ENCODE measurements at places on chromosomes 12 and 14.

GRCh38 chr12:48197549-48197970, 5.5 kb downstream of the OR10AD1 start:
- DNase-seq: no peak

GRCh38 chr12:40010899-40011774, 94.7 kb downstream of the SLC2A13 start:
- DNase-seq: peak; percentile 87

- DNase-seq: no peak
Measured at GRCh38 chr14:56145965-56146364, 27.8 kb downstream of the PELI2 start.

DNA sequence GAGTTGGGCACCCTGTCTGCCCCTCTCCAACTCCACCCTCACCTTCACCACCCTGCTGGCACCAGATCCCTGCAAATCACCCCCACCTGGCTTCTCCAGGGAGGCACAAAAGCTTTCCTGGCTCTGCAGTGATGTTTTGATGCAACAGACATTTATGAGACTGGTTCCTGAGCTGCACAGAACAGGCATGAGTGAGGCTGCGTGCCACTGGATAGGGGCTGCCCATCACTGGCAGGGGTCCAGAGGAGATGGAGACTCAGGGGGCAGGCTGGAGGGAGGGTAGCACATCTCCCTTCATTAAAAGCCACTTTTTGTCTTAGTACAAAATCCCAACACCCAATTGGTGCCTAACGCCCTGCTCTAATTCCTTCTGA, 17.3 kb upstream of the ZDHHC22 start:
- DNase-seq: no peak

DNA sequence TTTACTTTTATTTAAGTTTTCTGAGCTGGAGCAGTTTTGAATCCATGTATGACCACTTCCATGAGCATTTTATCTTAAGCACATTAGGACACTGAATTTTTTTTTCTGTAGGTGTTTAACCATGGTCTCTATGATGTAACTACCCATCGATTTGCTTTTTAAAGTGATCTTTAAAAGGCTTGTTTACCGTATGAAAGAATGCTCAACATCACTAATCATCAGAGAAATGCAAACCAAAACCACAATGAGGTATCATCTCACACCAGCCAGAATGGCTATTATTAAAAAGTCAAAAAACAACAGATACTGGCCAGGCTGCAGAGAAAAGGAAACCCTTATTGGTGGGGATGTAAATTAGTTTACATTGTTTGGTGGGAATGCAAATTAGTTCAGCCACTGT, 23.0 kb downstream of the GLRX5 start:
- peak; percentile 1 for DNase-seq

GRCh38 chr14:54778618-54779345, 123.8 kb downstream of the GCH1 start:
- DNase-seq: no peak

DNA sequence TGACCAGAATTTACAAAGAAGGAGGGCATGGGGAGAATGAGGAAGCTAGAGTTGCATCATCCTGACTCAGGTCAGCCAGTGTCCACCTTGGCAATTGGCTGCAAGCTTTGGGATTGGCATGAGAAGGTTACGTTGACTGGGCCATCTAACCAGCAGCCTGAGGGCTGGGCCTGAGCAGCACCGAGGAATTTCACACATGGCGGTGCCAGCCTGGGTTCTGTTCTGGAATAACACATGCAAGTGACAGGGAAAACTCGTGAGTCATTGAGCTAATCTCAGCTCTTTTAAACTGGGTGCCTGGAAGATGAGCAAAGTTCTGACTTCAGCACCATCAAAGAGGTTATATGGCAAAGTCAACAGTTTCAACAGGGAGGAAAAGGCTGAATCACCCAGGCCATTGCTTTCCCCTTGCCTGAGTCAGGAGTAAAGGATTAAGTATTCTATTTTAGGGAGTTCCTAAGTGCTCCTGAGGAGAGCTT, 543.2 kb upstream of the TBX3 start:
- DNase-seq: peak; percentile 78

DNA sequence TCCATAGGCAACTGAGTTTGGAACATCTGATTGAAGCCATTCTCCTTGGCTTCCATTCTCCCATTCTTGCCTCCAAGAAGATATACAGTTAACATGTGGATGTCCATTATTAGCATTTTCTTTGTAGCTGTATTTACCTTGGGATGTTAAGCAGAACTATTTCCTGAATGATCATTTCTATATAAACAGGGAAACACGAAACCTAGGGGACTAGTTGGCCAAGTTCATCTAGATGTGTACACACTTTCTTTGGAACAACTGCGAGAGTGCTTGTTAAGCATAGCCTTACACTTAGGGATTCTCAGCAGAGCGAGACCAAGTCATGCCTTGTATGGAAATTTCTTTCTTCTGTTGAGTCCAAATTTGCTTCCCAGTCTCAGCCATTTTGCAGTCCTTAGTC, 42.1 kb downstream of the DRAM1 start:
- no peak for DNase-seq

GRCh38 chr12:12115514-12115913, 44.8 kb downstream of the BCL2L14 start:
- DNase-seq: no peak

DNA sequence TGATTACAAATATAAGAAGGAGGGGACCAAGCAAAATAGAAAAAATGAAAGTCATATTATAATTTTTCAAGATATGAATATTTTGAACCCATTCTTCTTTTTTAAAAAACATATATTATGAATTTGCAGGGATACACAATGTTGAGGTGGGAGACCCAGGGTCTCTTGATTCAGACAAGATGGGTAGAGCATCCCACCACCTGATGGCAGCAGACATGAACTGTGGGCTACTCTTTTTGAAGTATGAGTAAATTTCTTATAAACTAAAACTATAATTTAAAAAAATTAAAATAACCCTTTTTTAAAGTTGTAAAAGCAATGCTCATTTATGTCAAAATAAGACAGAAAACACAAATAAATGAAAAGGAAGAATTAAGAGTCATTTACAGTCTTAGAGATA, 202.7 kb upstream of the PRICKLE1 start:
- DNase-seq: peak; percentile 56
